Stimulated activated CD4-positive, alpha-beta T cell treated with anti-CD3 and anti-CD28 coated beads, Interleukin-15, amount 100 ng/mL, for 1 hour (primary cell): ENCODE measurements at places on chromosomes 1 and 21.

DNA sequence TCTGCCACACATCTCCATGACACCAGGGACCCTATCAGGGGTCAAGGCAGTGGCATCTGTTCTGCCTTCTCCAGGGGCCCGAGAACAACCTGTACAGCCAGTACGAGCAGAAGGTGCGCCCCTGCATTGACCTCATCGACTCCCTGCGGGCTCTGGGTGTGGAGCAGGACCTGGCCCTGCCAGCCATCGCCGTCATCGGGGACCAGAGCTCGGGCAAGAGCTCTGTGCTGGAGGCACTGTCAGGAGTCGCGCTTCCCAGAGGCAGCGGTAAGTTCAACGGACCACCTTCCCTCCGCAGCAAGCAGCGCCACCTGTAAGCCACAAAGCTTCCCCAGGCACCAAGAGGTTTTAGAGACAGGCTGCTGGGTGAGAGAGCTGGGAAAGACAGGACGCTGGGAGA lies 15.9 kb downstream of the MX2 start:
- no peak for DNase-seq

DNA sequence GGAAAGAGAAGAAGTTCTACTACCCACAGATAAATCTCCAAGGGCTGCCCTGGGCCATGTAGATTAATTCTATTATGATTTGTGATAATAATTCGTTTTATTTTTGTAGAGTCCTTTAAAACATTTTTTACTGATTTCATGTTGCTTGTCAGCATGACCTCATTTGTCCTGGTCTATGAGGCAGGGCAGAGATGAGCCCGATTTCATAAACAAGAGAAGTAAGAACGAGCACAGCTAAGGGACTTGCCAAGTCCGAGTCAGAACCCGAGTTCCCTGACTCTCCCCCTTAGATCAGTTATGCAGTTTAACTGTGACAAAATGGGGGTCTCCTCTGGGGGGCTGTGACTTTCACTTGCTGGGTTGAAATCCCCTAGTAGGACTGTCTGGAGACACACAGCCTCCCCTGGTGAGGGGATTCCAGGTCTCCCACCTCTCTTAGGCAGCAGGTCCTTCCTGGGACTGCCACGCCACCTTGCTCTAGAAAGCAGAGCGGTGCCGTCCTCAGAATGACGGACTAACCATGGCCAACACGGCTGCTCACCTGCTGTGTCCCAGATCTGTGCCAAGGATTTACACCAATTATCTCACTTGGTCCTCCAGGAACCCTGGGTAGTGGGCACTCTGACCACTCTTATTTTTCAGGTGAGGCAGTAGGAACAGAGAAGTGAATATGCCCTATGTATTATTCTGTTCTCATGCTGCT lies 31.0 kb upstream of the SOX13 start:
- no peak for DNase-seq

DNA sequence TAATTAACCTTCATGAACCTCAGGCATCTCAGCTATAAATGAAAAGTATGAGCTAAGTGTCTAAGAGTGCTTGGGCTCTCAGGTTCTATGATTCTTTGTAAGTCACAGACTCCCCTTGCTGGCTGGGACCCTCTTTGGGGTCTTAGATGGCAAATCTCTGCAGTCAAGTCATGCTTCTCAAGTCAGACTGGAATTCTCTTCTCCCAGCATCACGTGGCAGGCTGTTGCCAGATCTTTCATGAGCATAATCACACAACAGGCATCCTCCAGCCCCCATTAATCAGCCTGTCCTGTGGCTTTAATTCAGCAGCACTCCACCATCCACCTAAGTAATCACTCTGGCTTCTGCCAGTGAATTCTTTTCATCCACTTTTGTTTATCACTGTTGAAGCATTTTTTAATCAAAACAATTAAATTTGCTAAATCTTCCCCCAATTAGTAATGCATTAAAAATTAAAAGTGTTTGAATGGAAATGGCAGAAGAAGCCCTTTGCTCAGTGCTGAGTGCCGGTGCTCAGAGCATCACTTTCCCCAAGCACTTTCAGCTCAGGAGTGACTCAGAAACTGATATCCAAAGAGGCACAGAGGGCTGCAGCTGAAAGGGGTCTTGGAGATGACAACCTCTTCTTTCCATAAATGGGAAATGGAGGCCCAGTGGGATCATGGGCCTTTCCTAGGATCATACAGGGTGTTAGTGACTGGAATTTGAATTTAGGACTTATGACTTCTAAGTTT lies 50.2 kb downstream of the C8A start:
- no peak for DNase-seq

DNA sequence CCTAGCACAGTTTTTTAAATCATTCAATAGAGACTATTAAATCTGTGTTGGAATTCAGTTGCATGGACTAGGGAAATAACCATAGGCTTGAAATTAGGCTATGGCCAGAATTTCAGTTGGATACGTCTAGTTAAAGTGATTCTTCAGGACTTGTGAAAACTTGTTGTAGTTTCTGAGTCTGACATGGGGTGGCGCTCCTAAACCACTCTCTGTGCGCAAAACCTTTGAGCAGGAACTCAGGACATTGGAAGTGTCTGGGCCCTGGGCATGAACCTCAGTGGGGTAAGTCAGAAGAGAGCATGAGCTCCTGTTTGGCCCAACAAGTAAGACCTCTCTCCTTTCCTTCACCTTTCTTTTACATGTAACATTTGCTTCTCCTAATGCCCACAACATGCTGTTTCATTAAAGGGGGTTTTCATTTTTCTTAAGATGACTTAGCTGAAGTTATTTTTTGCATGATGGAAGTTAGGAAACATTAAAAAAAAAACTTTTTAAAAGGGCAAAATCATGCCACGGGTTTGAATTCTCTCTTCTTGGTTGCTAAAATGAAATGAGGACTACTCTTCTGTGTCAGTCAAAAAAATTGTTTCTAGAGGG lies 17.1 kb upstream of the CCDC190 start:
- DNase-seq: no peak
